ENCODE measurements at places on chromosomes 16 and 17. TPM values are rescaled to one million over a fixed set of nuclear protein-coding genes. Genes with fewer than 3 reads are reported as not detected.

Gene PRSS33
- total RNA-seq = not detected

GRCh38 chr16:85512808-85513115 is 100.4 kb upstream of the GSE1 start:
- no peak for DNase-seq
- H3K27ac ChIP-seq = no peak overlapping the region
- peaks cover 80% of the 10 kb centered on the region for H3K4me1 ChIP-seq
- no peaks in the 10 kb centered on the region for H3K27me3 ChIP-seq

GRCh38 chr17:78272181-78272913 is 40.9 kb downstream of the TMEM235 start:
- H3K27ac ChIP-seq = peak overlapping the region; percentile 70
- H3K4me1 ChIP-seq = peaks cover 59% of the 10 kb centered on the region
- H3K4me3 ChIP-seq = no peak overlapping the region
- DNase-seq = peak; percentile 78

Gene MYLK3
- 10.7 TPM for total RNA-seq

Gene BAHCC1
- 26.9 TPM for total RNA-seq

Gene TSPAN10
- not detected for total RNA-seq

- H3K4me3 ChIP-seq = no peak overlapping the region
- H3K4me1 ChIP-seq = no peaks in the 10 kb centered on the region
- DNase-seq = no peak
- H3K36me3 ChIP-seq = peaks cover 96% of the 10 kb centered on the region
- no peaks in the 10 kb centered on the region for H3K27me3 ChIP-seq
These were observed 28.9 kb downstream of the SLC7A5 start for GRCh38 chr16:87840271-87840978.

DNA sequence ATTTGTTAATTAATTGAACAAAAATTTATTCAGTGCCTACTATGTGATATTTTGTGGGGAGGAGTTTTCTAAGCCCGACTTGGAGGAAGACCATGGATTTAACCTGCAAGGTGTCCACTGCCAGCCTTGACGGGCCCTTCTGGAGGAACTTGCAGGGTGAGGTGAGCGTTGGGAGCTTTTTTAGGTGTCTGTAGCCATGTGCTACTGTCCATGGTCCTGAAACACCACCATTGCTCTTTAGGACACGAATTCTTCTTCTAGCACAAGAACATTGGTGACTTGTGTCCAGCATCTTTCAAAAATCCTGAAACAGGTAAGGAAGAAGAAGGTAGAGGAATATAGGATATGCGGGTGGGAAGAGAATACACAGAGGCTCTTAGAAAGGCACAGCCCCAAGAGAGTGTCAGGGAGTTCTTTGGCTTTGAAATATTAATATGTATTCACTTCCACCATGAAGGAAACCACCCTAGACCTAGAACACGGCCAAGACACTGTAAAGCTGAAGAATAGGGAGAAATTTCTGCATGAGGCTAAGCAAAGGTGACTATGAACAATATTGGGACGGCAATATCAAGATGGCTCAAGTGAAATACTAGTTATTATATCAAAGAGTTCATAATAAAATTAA is 27.9 kb upstream of the OR4D1 start:
- no peaks in the 10 kb centered on the region for H3K4me1 ChIP-seq
- no peaks in the 10 kb centered on the region for H3K36me3 ChIP-seq
- H3K27ac ChIP-seq = no peak overlapping the region
- no peak overlapping the region for H3K4me3 ChIP-seq
- peaks cover under 1% of the 10 kb centered on the region for H3K27me3 ChIP-seq

DNA sequence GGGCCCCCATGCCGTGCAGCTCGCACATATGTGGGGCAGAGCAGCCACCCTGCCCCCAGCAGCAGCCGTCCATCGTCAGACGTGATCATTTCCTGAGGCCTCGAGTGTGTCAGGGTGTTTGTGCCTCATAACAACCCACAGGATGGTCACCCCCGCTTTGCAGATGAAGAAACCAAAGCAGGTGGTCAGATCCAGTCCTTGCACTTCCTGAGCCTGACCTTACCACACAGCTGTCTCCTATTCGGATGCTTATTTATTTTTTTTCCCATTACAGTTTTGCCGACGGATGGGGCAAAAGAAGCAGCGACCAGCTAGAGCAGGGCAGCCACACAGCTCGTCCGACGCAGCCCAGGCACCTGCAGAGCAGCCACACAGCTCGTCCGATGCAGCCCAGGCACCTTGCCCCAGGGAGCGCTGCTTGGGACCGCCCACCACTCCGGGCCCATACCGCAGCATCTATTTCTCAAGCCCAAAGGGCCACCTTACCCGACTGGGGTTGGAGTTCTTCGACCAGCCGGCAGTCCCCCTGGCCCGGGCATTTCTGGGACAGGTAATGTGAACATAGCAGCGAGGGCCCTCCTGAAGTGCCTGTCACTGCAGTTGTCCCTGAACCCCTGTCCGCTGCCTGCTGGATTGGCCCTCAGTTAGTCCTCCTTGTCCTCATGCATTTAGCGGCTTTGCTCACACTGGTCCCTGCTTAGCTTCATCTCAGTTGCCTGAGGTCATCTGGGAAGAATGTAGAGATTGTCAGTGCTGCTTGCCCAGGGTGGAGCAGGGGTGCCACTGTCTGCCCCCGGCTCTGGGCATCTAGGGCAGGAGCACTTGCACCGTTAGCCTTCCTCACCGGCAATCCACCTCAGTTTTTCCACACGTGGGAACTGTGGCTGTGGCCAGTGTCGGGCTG is 1.4 kb downstream of the MPG start:
- H3K36me3 ChIP-seq = peaks cover 37% of the 10 kb centered on the region
- no peak for DNase-seq
- peak overlapping the region; percentile 93 for H3K4me3 ChIP-seq
- H3K27me3 ChIP-seq = no peaks in the 10 kb centered on the region
- peaks cover 27% of the 10 kb centered on the region for H3K4me1 ChIP-seq

Gene HASPIN
- total RNA-seq = 13.5 TPM

Gene KRTAP2-2
- not detected for total RNA-seq

Gene AIPL1
- total RNA-seq = not detected

DNA sequence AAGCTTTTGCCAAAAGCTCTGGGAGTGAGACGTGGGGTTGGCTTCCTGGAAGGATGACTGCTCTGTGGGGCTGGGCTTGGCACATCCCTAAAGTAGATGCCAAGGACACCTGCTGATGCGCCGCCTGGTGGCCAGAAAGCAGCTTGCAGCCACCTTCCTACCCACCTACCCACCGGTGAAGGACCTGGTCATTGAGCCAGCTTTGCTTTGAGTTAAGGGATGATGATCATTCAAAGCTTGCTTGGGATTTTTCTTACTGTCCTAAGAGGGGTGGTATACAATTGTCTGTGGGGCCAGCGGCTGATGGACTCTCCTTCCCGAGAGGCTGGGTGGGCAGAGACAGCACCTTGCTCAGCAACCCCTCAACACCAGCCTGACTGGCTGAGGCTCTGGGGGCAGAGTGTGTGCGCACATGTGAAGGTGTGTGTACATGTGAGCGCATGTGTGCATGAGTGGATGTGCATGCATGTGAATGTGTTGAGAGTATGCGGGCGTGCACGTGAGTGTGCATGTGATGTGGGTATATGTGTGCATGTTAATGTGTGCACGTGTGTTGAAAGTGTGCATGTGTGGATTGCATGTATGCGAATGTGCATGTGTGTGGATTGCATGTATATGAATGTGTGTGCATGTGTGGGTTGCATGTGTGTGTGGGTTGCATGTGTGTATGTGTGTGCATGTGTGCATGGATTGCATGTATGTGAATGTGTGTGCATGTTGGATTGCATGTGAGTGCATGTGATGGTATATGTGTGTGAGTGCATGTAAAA is 18.6 kb downstream of the C1QTNF1 start:
- H3K4me1 ChIP-seq = peaks cover 6% of the 10 kb centered on the region
- H3K27ac ChIP-seq = no peak overlapping the region
- H3K27me3 ChIP-seq = peaks cover 80% of the 10 kb centered on the region
- no peaks in the 10 kb centered on the region for H3K36me3 ChIP-seq

DNA sequence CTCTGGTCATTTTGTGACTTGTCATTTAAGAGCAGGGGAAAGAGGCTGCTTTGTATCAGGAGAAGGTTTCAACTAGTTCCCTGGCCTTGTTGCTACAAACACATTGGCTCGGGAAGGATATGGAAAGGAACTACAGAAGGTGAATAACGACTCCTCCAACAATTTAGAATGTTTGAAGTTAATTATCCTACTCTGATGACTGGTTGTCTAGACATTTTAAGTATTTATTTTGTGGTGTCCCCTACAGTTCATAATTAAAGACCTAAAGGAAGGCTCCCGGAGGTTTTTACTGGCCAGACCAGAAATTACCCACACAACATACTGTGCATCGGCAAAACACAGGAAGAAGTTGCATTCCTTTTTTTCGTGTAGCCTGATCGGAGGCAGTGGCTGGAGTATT is 515.8 kb upstream of the SALL1 start:
- no peaks in the 10 kb centered on the region for H3K4me1 ChIP-seq
- no peaks in the 10 kb centered on the region for H3K27me3 ChIP-seq
- DNase-seq = no peak
- no peaks in the 10 kb centered on the region for H3K36me3 ChIP-seq
- no peak overlapping the region for H3K27ac ChIP-seq
- H3K4me3 ChIP-seq = no peak overlapping the region

Gene TPPP3
- 0.44 TPM for total RNA-seq

- H3K27me3 ChIP-seq = peaks cover 58% of the 10 kb centered on the region
- no peak for DNase-seq
- peaks cover 24% of the 10 kb centered on the region for H3K4me1 ChIP-seq
- no peak overlapping the region for H3K27ac ChIP-seq
These were observed 16.6 kb downstream of the COL1A1 start for GRCh38 chr17:50184611-50185398.

DNA sequence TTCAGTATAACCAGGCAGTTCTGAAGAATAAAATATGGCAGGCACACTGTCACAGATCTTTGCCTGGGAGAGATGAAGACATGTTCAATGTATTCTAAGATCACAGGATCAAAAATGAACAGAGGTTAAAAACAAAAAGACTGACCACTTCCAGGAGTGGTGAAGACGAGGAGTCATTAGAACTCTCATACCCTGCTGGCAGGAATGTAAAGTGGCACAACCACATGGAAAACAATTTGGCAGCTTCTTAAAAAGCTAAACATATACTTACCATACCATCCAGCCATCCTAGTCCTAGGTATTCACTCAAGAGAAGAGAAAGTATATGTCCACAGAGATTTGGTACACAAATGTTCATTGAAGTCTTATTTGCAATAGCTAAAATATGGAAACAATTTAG is 406.3 kb downstream of the NPIPA8 start:
- H3K4me3 ChIP-seq = no peak overlapping the region
- no peaks in the 10 kb centered on the region for H3K27me3 ChIP-seq
- H3K27ac ChIP-seq = no peak overlapping the region

Gene C1QTNF1
- total RNA-seq = 0.09 TPM

Gene SLC13A2
- 0.13 TPM for total RNA-seq

- H3K27me3 ChIP-seq = no peaks in the 10 kb centered on the region
- peaks cover 47% of the 10 kb centered on the region for H3K36me3 ChIP-seq
- DNase-seq = no peak
These were observed 8.8 kb downstream of the JUP start for GRCh38 chr17:41777574-41778188.

Measured in K562 (cell line).